ENCODE measurements at places on chromosomes 1 and 21.

GRCh38 chr1:42317308-42317707 is 17.7 kb downstream of the FOXJ3 start:
- DNase-seq: no peak

DNA sequence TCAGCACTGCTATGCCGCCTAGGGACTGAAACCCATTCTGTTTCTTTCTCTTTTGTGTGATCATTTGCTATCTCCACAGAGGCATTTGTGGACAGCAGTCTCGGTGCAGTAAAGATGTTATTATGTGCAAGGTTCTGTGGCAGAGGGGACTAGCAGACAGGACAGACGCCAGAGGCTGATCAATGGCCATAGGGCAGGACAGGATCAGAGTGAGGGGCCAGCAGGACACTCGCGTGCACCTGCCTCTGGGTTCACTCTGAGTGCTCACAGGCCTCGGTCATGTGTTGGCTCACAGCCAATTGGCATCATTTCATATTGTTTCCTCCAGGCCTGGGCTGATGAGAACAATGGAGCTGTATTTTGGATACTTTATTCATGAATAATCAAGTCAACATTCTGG is 212.6 kb downstream of the TGFB2 start:
- DNase-seq: no peak

- DNase-seq: no peak
Observed at GRCh38 chr1:234515411-234515810, 36.4 kb upstream of the TARBP1 start.

DNA sequence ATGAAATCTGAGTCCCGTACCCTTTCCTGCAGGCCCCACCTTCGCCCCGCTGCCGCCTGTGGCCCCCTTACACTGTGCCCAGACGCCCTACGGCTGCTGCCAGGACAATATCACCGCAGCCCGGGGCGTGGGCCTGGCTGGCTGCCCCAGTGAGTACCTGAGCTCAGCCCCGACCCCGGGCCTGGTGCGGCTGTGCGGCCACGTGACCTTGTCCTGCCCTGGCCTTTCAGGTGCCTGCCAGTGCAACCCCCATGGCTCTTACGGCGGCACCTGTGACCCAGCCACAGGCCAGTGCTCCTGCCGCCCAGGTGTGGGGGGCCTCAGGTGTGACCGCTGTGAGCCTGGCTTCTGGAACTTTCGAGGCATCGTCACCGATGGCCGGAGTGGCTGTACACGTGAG is 25.2 kb downstream of the AGRN start:
- DNase-seq: no peak

GRCh38 chr1:157803851-157804250 is 16.1 kb downstream of the FCRL1 start:
- DNase-seq: no peak

- DNase-seq: no peak
Observed at GRCh38 chr1:183411091-183411490, 7.1 kb downstream of the NMNAT2 start.

DNA sequence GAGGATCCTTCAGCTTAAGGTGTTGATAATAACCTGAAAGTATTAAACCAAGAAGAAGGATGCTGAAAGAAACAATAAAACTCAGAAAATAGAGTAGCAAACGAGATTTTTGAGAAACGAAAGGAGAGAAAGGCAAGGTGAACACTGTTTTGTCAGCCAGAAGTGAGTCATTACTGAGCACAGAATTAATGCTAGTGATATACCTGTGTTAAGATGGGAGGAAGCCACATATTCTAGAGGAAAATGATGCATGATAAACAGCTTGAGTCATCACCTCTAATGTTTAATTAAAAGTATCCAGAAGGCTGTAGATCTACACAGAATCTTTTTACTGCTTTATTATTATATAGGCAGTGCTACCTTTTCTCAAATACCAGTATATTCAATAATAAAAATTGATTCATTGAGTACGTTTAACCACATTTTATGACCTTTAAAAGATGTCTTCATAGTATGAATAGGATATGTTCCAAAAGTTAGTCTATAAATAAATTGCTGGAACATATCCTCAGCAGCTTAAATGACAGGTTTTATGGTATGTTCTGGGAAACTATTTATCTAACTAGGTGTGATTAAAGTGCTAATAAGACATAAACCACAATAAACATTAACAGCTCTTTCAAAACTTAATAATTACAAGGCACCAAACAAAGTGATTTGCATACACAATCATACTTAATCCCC is 10.3 kb downstream of the SH3GLB1 start:
- no peak for DNase-seq

DNA sequence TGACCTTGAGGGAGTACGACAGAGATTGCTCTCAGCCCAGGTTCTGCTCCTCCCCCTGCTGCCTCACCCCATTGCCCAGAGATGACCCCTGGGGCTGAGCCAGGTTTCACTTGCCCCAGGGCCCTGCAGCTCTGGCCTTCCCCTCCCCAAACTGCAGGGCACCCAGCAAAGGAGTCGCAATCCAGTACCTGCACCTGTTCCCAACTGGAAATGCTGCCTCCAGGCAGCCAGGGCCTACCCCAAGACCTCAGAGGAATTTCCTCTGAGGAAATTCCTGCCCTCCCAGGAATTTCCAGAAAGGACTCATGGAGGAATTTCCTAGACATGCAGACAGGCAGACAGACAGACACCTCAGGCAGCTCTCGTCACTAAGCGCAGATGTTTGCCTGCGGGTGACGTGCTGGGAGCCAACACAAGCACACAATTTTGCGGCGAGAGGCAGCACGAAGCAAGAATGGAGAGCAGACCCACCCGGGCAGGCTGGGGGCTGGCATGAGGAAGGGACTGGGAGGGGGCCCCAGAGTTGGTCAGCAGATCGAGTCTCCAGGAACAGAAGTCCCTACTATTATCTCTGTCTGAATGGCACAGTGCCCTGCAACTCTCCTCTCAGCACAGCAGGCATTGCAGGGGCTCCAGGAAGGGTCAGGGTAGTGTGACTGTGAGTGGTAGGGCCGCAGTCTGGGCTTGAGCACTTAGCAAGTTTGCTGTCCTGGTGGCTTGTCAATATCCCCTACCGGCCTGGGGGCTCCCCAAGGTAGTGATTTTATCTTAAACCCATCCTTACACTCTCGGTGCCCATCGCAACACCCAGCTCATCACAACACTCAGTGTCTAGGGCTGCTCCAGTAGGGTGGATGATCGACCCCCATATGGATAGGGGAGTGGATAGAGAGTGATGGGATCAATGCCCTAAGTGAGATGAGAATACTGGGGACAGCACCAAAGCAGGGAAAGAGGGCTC is 2.9 kb upstream of the EFNA1 start:
- no peak for DNase-seq

- no peak for DNase-seq
Observed at GRCh38 chr1:239718571-239718970, 332.2 kb downstream of the CHRM3 start.

DNA sequence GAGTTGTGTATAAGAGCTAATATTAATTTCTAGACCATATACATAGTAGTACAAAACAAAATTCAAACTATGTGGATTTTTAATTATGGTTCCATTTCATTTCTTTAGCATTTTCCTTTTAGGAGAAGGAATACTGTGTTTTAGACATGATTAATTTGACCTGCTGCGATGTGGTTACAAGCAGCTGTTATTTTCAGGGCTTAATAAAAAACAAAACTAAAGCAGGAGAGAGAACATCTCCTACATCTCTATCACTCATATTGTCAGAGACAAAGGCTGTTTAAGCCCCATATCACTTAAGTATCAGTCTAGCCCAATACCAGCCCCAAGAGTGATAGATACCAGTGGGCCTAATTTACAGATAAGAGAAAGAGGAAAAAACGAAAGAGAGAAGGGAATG is 47.6 kb downstream of the ILDR2 start:
- no peak for DNase-seq

DNA sequence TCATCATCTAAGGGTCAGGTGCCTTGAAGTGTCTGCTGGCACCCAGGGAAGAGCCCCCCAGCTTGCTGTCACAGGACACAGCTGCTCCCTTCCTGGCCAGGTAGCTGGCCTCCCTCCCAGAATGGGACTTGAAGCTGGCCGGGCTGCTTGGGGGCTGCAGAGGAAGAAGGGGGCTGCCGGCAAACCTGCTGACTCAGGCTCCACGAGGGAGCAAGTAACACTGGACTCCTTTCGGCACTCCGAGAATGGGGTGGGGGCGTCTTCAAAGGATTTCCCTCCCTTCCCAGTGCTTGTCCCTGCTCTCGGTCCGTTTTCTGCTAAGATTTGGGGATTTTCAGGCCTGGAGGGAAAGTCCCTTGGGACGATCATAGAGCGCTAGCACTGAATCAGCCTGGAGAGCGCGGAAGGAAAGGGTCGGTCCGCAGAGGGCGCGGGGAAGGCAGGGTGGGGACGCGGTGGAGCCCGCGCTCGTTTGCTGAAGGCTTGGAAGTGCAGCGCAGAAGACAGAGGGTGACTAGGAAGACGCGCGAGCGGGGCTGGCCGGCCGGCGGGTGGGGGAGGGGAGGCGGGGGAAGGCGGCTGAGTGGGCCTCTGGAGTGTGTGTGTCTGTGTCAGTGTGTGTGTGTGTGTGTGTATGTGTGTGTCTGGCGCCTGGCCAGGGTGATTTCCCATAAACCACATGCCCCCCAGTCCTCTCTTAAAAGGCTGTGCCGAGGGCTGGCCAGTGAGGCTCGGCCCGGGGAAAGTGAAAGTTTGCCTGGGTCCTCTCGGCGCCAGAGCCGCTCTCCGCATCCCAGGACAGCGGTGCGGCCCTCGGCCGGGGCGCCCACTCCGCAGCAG is at the start of gene CSF1:
TSS of gene CSF1 (plus strand) at position 727 of the 840 bp plus-strand sequence. CDS start 175 bp downstream, outside the sequence.
- peak; percentile 28 for DNase-seq

GRCh38 chr1:22247527-22248245 is 104.8 kb upstream of the WNT4 start:
- no peak for DNase-seq

- no peak for DNase-seq
Observed at GRCh38 chr1:196598942-196599748, 9.1 kb downstream of the KCNT2 start.

DNA sequence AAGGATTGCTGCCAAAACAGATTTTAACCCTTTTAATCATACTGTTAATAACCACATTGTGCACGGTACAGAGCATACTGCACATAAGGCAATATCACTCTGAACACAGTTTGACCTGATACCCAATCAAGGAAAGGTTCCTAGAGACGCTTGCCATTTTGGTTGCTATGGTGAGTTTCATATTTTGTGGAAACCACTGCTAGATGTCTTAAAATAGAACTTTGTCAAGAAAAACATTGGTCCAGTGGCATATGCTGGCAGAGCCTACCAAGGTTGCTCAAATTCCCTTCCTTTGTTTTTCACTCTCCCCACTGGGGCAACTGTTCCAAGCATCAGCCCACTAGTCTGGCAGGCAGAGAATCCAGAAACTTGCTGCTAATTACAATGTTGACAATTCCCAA is 114.8 kb upstream of the DPYD start:
- DNase-seq: no peak

DNA sequence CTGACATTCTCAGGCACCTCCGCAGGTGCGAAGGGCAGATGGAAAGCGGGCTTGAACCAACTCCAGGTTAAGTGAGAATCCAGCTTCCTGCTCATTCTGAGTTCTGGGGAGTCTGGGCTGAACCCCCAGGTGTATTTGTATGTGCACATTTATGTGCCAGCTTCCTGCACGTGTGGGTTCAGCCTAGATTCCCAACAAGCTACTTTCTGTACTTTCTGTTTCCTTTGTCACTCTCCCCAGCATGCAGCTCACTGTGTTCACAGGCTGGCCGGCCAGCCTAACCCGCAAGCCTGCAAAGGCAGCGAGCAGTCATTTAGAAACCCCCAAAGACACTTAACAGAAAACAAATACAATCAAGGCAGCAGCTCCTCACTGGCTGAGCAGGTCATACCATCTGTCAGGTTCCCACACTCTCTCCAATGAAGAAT is 1.3 kb upstream of the IL19 start:
- DNase-seq: peak; percentile 17

- DNase-seq: no peak
Observed at GRCh38 chr1:228013131-228013934, 6.5 kb downstream of the WNT3A start.

- DNase-seq: no peak
Observed at GRCh38 chr1:57536749-57537423, 113.0 kb upstream of the DAB1 start.

- no peak for DNase-seq
Observed at GRCh38 chr1:25556791-25557476, 13.5 kb downstream of the LDLRAP1 start.

DNA sequence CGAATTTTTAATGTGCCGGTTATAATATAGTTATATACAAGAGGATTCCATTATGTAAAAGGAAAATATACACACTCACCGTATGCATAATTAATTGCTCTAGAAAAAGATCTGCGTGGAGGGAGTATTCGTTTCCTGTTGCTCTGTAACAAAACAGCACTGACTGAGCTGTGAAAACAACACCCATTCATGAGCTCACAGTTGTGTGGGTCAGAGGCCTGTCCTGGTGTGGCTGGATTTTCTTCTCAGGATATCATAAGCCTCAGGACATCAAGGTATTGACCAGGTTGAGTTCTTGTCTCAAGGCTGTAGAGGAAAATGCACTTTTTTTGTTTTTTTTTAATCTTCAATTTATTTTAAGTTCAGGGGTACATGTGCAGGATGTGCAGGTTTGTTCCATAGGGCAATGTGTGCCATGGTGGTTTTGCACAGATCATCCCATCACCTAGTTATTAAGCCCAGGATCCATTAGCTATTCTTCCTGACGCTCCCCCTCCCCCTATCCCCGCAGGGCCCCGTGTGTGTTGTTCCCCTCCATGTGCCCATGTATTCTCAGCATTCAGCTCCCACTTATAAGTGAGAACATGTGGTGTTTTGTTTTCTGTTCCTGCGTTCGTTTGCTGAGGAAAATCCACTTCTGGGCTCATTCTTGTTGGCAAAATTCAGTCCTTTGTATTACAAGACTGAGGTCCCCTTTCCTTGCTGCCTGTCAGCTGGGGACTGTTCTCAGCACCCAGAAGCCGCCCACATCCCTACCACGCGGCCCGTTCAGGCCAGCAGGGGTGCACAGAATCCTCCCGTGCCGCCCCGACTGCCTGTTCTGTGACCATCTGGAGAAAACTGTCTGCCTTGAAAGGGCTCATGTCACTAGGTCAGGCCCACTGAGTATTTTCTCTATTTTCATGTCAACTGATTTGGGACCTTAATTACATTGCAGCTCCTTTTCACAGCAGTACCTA is 87.4 kb upstream of the ERRFI1 start:
- no peak for DNase-seq

All from effector CD4-positive, alpha-beta T cell (primary cell).